T1000 (cell line): ENCODE measurements at places on chromosomes 3 and 15.

DNA sequence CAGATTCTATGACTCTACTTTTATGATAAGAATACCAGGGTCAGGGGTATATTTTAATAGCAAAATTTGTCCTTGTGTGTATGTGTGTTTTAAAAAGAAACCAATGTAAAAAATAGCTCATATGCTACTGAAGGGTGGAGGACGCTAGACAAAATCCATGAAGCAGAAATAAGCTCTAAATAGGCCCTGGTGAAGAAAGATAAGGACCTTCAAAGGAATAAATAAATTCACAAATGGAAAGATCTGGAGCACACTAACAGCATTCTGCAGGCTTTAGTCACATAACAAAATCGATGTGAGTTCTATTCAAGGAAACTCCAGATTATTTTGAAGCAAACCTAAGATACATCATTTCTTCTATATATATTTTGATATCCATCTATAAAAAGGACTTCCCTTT is 27.2 kb upstream of the ATP11B start:
- no peak for DNase-seq

- DNase-seq, result no peak
These were observed 415.4 kb downstream of the RBMS3 start for GRCh38 chr3:29696311-29696710.

DNA sequence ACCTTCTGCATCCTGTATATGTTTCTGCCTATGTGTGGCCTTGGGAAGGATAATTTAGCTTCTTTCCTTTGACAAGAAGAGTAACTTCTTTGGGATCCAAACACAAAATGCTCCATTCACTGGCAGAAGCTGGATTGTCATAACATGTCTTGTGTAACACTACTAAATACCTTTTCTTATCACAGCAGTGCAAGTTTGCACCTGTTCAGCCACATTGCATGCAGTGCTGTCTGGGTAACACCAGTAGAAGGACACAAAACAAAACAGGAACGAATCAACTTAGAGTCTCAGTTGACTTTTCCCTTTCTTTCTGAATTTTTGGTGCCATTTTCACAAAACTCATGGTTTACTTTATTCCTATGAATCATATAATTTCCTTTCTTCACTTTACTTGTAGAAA is 43.6 kb upstream of the TNIK start:
- no peak for DNase-seq

GRCh38 chr15:61003437-61004218 is 225.5 kb downstream of the RORA start:
- DNase-seq, result no peak

DNA sequence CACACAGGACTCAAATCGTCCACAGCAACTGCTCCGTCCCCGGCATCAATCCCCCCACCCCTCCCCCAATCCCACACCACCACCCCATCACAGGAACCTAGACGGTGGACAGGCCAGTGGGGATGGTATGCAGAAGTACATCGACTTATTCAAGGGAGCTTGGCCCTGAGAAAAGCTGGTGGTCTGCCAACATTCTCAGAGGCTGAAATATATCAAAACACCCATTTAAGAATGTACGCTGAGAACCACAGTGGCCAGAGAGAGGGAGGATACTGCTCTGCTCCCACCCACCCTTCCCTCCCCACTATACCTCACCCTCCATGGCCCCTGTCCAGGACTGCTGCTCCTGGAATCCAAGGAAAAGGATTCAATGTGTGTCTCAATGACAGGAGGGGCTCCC is 12.4 kb upstream of the USP3 start:
- no peak for DNase-seq

GRCh38 chr3:173725507-173725906 is 328.0 kb downstream of the NLGN1 start:
- DNase-seq, result peak; percentile 8

- DNase-seq, result no peak
These were observed 15.3 kb downstream of the RAB43 start for GRCh38 chr3:129106320-129106719.

DNA sequence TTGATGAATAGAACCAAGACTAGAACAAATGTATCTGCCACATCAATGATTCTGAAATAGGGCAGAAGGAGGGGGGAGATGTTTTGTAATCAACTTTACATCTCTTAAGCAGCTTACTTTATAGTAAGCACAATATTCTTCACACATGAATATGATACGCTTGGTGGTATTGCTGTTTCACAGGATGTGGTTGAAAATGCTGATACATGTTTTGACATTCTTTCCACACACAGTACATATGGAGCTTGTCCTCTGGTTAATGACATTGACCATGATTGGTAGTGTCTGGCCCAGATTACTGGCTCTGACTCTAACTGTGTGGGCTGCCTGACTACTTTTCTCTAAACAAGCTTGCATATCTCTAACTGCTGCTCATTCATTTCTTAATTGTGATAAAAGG is 168.9 kb downstream of the KLHL25 start:
- no peak for DNase-seq

- DNase-seq, result no peak
These were observed 13.4 kb downstream of the APOD start for GRCh38 chr3:195570344-195570743.
